T-cell (primary cell): ENCODE measurements at places on chromosomes 16 and 17.
A peak's percentile ranks its signal among the peaks of the same experiment; 100 is the strongest.

- H3K27me3 ChIP-seq: no peaks in the 10 kb centered on the region
- no peaks in the 10 kb centered on the region for H3K36me3 ChIP-seq
- H3K27ac ChIP-seq: no peak overlapping the region
- DNase-seq: no peak
Observed at GRCh38 chr16:17423221-17423620, 47.5 kb downstream of the XYLT1 start.

DNA sequence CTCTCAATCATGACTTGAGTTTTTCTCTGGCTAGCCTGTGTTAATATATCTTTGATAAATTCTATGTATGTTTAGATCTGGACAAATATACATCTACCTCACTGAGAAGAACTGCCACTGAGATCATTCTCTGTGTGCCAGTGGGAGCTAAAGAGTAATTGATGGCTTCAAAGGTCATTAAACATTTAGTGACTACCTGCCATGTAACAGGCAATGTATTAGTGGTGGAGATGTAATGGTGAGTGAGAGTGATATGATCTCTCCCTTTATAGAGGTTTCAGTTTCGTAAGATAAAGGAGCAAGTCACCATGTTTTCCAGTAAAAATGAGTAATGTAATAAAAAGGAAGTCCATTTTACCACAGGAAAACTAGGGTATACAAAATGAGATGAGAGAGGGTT is 235.8 kb upstream of the CDH8 start:
- no peaks in the 10 kb centered on the region for H3K27me3 ChIP-seq
- H3K27ac ChIP-seq: no peak overlapping the region
- DNase-seq: no peak
- H3K4me3 ChIP-seq: no peak overlapping the region
- no peaks in the 10 kb centered on the region for H3K36me3 ChIP-seq
- no peaks in the 10 kb centered on the region for H3K4me1 ChIP-seq

GRCh38 chr16:50121278-50121677 is 31.8 kb upstream of the TENT4B start:
- no peak overlapping the region for H3K27ac ChIP-seq
- no peak for DNase-seq
- H3K4me3 ChIP-seq: no peak overlapping the region
- no peaks in the 10 kb centered on the region for H3K27me3 ChIP-seq
- H3K36me3 ChIP-seq: no peaks in the 10 kb centered on the region

DNA sequence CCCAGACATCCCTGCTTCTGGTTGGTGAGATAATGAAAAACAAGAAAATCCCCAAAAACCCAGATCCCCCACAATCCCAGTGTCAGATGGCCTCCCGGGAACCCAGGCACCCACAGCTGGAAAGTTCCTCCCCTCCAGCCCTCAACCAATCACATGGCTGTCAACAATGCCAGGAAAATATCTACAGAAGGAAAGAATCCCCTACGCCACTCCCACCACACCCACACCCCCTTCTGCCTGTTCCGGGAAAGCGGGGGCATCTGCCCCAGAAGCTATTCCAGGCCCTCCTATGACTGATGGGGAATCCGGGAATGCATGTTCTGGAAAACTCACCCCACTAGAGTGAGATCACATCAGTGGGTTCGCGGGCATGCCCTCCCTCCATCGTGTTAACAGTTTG is 1.8 kb downstream of the TMEM95 start:
- H3K27ac ChIP-seq: no peak overlapping the region
- peaks cover 42% of the 10 kb centered on the region for H3K4me1 ChIP-seq
- no peaks in the 10 kb centered on the region for H3K36me3 ChIP-seq
- DNase-seq: no peak
- no peak overlapping the region for H3K4me3 ChIP-seq
- H3K27me3 ChIP-seq: peaks cover 11% of the 10 kb centered on the region

GRCh38 chr17:57102122-57102521 is 17.1 kb downstream of the AKAP1 start:
- H3K4me1 ChIP-seq: no peaks in the 10 kb centered on the region
- no peaks in the 10 kb centered on the region for H3K27me3 ChIP-seq
- DNase-seq: no peak
- H3K36me3 ChIP-seq: no peaks in the 10 kb centered on the region
- no peak overlapping the region for H3K27ac ChIP-seq

DNA sequence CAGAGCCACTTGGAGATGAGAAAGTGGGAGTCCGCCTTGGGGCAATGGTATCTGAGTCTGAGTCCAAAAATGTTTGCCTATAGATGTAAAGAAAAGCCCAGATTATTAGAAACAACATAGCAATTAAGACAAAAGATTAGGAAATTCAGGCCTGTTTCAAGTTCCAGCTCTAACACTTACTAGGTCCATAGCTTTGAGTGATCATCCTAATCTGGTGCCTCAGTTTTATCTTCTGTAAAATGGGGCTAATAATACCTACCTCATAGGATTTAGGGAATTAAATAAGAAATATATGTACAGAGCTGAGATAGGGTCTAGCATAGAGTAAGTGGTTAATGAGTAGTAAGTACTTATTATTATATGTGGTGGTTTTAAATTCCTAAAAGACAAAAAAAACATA is 58.6 kb upstream of the NLK start:
- no peak overlapping the region for H3K27ac ChIP-seq
- no peak overlapping the region for H3K4me3 ChIP-seq
- DNase-seq: no peak
- H3K36me3 ChIP-seq: no peaks in the 10 kb centered on the region
- peaks cover 29% of the 10 kb centered on the region for H3K27me3 ChIP-seq
- no peaks in the 10 kb centered on the region for H3K4me1 ChIP-seq

DNA sequence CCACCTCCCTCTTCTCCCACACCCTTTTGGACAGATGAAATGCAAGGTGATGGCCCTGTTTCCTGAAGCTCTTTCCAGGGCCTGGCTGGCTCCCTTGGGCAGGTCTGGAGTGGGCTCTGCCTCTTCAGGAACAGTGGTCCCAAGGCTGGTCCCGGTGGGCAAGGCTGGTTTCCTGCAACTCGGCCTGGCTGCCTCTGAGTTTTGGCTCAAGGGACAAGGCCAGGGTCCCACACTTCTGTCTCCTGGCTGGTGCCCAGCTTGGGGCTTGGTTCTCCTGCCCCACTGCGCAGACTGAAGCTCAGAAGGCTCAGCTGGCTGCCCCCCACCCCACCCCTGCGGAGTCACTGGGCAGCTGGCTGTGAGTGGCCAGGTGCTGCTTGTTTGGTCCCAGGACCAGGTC is 3.8 kb upstream of the ACTG1 start:
- H3K27ac ChIP-seq: peak overlapping the region; percentile 78
- peaks cover 72% of the 10 kb centered on the region for H3K4me1 ChIP-seq
- H3K36me3 ChIP-seq: peaks cover 9% of the 10 kb centered on the region
- no peak for DNase-seq

DNA sequence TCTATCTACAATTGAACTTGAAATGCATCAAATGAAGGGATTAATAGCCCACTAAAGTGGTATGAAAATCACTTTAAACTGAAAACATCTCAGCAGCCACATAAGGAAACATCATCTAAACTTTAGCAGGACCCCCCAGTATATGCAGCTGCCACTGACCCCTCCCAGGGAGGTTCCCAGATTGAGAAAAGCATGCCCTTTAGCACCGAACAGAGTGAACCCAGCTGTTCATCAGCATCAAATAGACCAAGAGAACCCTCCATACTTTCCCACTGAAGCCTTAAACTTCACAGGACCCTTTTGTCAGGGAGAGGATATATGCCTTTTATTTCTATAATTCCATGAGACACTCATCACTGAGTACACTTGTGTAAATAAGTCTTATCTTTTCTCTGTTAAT is 44.6 kb downstream of the MYH10 start:
- no peak overlapping the region for H3K27ac ChIP-seq
- no peak overlapping the region for H3K4me3 ChIP-seq
- no peaks in the 10 kb centered on the region for H3K36me3 ChIP-seq
- no peaks in the 10 kb centered on the region for H3K4me1 ChIP-seq
- H3K27me3 ChIP-seq: peaks cover 3% of the 10 kb centered on the region

GRCh38 chr17:75091855-75092327 is 4.1 kb downstream of the SLC16A5 start:
- H3K4me1 ChIP-seq: peaks cover 40% of the 10 kb centered on the region
- no peak overlapping the region for H3K4me3 ChIP-seq
- no peak overlapping the region for H3K27ac ChIP-seq
